ENCODE measurements at places on chromosomes 11 and 22.
A peak's percentile ranks its signal among the peaks of the same experiment; 100 is the strongest.

DNA sequence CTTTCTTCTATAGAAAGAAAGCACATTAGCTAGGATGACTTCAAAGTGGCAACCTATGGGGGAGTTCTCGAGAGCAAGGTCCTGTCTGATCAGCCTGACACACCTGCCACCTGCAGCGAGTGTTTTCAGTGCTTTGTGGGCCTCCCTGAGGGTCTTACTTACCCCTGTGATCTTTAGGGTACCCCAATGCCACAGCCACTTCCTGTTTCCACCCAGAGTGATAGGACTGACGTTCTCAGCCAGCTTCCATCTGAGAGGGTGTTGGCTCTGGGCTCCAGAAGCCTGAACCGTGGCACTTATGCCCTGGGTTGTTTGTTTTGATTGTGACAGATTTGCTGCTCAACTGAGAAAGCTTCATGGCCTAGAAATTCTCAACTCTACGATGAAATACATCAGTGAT is 21.7 kb upstream of the ANKK1 start:
- H3K4me1 ChIP-seq: no peaks in the 10 kb centered on the region
- H3K27me3 ChIP-seq: no peaks in the 10 kb centered on the region
- H3K4me3 ChIP-seq: no peak overlapping the region
- H3K36me3 ChIP-seq: peaks cover 22% of the 10 kb centered on the region
- no peak overlapping the region for H3K27ac ChIP-seq
- no peak for DNase-seq

- H3K36me3 ChIP-seq: no peaks in the 10 kb centered on the region
- DNase-seq: no peak
- H3K4me3 ChIP-seq: peak overlapping the region; percentile 75
- no peaks in the 10 kb centered on the region for H3K27me3 ChIP-seq
- peaks cover 6% of the 10 kb centered on the region for H3K4me1 ChIP-seq
- peak overlapping the region; percentile 79 for H3K27ac ChIP-seq
These were observed 3.0 kb downstream of the LRP5 start for GRCh38 chr11:68315171-68315920.

DNA sequence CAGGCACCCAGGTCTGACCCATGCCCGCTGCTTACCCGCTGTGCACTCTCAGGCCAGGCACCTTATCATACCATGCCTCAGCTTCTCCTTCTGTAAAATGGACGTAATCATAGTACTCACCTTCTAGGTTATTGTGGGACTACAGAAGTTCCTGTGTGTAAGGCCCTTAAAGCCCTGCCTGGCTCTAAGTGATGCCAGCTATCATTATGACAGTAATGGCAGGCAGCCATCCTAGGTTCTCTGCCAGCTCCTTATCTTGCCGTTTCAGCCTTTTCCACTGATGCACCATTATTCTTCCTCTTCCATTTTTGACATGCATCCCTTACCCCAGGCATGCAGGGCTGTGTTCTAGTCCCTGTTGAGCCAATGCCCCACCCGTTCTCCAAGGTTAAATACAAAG is 57.9 kb downstream of the DBX1 start:
- H3K36me3 ChIP-seq: no peaks in the 10 kb centered on the region
- DNase-seq: no peak
- H3K4me1 ChIP-seq: no peaks in the 10 kb centered on the region
- no peak overlapping the region for H3K27ac ChIP-seq
- no peak overlapping the region for H3K4me3 ChIP-seq
- no peaks in the 10 kb centered on the region for H3K27me3 ChIP-seq

DNA sequence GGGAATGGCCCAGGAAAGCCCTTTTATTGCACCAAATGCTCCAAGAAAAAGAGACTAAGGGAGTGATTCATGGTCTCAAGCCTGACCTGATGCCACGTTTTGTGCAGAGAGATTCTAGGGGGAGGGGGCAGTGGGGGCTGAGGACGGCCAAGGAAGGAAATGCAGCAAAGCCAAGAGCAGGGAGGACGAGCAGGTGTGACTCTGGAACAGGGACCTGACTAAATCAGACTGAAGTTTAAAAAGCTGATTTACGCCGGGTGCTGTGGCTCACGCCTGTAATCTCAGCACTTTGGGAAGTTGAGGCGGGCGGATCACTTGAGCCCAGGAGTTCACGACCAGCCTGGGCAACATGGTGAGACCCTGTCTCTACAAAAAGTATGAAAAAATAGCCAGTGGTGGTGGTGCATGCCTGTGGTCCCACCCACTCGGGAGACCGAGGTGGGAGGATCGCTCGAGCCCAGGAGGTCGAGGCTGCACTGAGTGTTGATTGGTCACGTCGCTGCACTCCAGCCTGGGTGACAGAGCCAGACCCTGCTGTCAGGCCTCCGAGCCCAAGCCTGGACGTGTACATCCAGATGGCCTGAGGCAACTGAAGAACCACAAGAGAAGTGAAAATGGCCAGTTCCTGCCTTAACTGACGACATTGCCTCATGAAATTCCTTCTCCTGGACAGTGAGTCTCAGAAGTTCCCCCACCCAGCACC is 10.8 kb upstream of the IFITM3 start:
- H3K36me3 ChIP-seq: no peaks in the 10 kb centered on the region
- H3K27me3 ChIP-seq: no peaks in the 10 kb centered on the region
- peaks cover 3% of the 10 kb centered on the region for H3K4me1 ChIP-seq
- no peak overlapping the region for H3K27ac ChIP-seq
- no peak for DNase-seq

- H3K27me3 ChIP-seq: no peaks in the 10 kb centered on the region
- no peak for DNase-seq
These were observed 72.8 kb upstream of the CLNS1A start for GRCh38 chr11:77710358-77710757.

DNA sequence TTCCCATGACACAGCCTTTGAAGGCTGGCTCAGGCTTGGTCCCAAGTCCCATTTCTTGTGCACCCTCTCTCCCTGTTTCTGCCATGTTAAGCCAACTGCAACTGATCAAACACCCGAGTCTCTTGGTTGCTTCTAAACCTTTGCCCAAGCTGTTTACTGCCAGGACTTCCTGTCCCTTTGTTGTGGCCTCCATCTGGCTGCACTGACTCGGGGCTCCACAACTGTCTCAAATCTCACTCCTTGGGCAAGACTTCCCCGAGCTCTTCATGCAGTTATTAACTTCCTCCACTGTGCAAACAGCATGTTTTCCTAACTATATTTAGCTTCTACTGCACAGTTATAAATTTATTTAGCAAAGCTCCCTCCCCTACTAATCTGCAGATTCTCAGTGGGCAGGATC is 4.3 kb downstream of the VPREB1 start:
- H3K27me3 ChIP-seq: no peaks in the 10 kb centered on the region
- no peak overlapping the region for H3K27ac ChIP-seq
- no peak for DNase-seq
- no peak overlapping the region for H3K4me3 ChIP-seq

- no peak for DNase-seq
- no peaks in the 10 kb centered on the region for H3K36me3 ChIP-seq
- no peak overlapping the region for H3K27ac ChIP-seq
- H3K27me3 ChIP-seq: no peaks in the 10 kb centered on the region
- H3K4me3 ChIP-seq: no peak overlapping the region
These were observed 1123.3 kb downstream of the BRD1 start for GRCh38 chr22:48704335-48704734.

GRCh38 chr11:117842131-117842941 is 17.8 kb upstream of the FXYD2 start:
- no peak overlapping the region for H3K4me3 ChIP-seq
- no peaks in the 10 kb centered on the region for H3K36me3 ChIP-seq
- DNase-seq: no peak
- H3K27ac ChIP-seq: no peak overlapping the region
- no peaks in the 10 kb centered on the region for H3K27me3 ChIP-seq

DNA sequence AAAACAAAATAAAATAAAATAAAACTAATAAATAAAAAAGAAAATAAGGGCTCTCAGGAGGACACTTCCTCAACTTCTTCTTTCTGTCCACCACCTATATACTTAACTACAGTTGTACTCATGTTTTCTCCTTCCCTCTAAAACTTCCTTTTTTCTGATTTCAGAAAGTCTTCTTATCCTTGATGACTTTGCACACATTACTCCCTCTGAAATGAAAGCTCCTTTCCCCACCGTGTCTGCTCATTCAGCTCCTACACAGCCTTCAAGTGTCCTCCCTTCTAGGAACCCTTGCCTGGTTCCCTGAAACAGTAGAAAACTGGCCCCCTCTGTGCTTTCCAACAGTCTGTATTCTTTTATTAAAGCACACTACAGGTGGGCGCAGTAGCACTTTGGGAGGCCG is 18.3 kb upstream of the DDX17 start:
- DNase-seq: no peak
- no peaks in the 10 kb centered on the region for H3K27me3 ChIP-seq
- no peak overlapping the region for H3K4me3 ChIP-seq

DNA sequence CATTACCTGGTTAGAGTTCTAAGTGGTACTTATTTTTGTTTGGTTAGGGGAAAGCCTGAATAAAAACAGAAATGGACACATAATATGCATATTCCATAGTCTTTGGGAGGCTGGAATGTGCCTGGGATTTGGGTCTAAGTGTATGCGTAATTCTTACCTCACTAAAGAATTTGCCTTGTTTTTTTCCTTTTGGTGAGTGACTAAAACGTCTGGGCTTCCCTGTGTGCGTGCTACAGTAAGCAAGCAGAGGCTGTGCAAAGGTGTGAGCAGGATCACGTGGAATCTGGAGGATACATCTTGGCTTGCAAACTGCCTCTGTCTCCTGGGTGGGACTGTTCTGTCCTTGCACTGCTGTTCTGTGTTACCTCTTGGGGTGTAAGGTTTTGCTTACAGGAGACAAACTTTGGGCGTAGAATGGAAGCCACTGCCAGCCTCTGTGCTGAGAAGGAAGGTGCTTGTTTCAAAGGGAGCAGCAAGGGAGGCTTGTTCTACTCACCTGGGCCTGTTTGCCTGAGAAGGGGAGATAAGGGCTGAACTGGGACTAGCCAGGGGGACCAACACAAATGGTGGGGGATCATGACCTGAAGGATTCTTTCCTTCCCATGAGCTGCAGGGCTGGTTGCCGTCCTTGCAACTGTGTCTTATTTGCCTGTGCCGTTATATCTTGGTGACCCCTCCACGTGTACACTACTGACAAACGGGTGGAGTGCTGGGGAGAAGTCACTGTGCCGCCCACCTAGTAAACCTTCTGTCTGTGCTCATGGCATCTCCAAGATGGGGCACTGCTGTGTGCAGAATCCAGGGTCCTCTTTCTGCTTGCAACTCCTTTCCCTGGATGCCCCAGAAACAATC is 4.5 kb downstream of the NEAT1 start:
- no peaks in the 10 kb centered on the region for H3K36me3 ChIP-seq
- peak overlapping the region; percentile 83 for H3K4me3 ChIP-seq
- H3K27ac ChIP-seq: peak overlapping the region; percentile 100
- peak; percentile 76 for DNase-seq
- H3K4me1 ChIP-seq: no peaks in the 10 kb centered on the region
- H3K27me3 ChIP-seq: no peaks in the 10 kb centered on the region

GRCh38 chr11:120482149-120482548 is 29.4 kb upstream of the GRIK4 start:
- peaks cover 5% of the 10 kb centered on the region for H3K36me3 ChIP-seq
- H3K27me3 ChIP-seq: no peaks in the 10 kb centered on the region
- no peaks in the 10 kb centered on the region for H3K4me1 ChIP-seq

GRCh38 chr11:97684486-97685439 is 1295.0 kb downstream of the JRKL start:
- H3K27me3 ChIP-seq: no peaks in the 10 kb centered on the region
- no peaks in the 10 kb centered on the region for H3K36me3 ChIP-seq
- DNase-seq: no peak
- no peak overlapping the region for H3K4me3 ChIP-seq

GRCh38 chr22:37896181-37896592 is 9.9 kb upstream of the MICALL1 start:
- H3K4me3 ChIP-seq: no peak overlapping the region
- H3K36me3 ChIP-seq: no peaks in the 10 kb centered on the region
- peak; percentile 45 for DNase-seq
- H3K27ac ChIP-seq: peak overlapping the region; percentile 66
- H3K4me1 ChIP-seq: no peaks in the 10 kb centered on the region

DNA sequence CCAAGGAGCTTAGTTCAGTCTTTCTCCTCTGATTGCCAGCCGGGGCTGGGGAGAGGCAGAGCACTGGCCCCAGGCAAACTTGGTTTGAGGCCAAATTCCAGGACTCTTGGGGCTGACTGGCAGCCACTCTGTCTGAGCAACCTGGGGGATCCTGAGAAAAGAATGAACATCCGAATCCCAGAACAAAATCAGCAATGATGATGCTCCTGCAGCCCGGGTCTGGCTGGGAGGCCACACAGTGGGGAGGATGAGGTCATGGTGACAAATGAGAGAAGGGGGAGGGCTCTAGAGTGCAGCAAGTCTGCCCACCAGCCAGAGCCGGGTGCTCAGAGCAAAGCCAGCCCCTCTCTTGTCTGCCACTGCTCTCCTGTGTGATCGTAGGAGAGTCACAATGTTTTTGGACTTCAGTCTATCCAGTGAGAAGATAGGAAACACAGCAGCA is 71.8 kb upstream of the PAX6 start:
- no peaks in the 10 kb centered on the region for H3K27me3 ChIP-seq
- H3K36me3 ChIP-seq: no peaks in the 10 kb centered on the region
- H3K4me1 ChIP-seq: no peaks in the 10 kb centered on the region
- no peak overlapping the region for H3K4me3 ChIP-seq

GRCh38 chr11:6319704-6320410 is 444 bp downstream of the CAVIN3 start:
- H3K27ac ChIP-seq: peak overlapping the region; percentile 81
- no peaks in the 10 kb centered on the region for H3K27me3 ChIP-seq
- no peaks in the 10 kb centered on the region for H3K4me1 ChIP-seq

DNA sequence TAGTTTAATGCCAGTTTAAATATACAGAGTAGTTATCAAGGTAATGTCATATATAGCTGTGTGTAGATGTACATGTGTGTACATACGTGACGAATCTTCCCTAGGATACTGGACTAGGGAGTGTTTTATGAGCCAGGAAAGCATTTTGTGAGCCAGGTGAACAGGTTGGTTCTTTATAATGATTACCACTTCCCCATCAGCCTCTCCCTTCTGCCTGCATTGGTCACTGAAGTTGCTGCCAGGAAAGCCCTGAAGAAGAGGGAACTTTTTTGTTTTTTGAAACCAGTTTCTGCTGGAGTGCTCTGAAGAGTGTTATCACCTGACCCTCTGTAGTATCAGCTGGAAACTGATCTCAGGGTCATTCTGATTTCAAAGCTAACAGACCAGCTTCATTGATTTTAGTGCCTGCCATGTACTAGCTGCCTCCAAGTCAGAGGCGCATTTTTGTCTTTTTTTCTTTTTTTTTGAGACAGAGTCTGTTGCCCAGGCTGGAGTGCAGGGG is 14.2 kb upstream of the ST14 start:
- H3K4me1 ChIP-seq: no peaks in the 10 kb centered on the region
- no peaks in the 10 kb centered on the region for H3K27me3 ChIP-seq
- no peak overlapping the region for H3K27ac ChIP-seq
- no peak for DNase-seq
- no peaks in the 10 kb centered on the region for H3K36me3 ChIP-seq

DNA sequence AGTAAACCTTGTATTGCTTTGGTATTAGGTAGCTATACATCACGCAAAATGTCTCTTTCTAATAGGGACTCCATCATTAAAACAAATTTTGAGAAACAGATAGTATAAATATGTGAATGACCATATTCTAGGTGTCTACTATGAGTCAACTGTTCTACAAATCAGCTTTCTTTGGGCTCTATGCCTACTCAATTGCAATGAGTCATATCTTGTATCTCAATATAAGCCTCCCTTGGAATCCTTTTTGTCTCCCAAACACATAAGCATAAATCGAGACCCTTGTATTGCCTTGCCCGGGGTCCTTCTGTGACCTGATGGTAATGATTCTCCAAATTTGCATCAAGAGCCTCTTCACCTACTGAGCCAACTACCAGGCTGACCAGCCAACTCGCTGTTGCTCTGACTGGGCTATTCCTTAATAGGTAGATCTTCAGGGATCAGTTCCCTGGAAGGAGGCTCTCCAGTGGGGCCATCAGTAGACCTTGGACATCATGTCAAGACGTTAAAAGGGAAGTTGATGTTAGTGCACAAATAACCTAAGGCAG is 22.2 kb downstream of the BLID start:
- DNase-seq: no peak
- H3K4me1 ChIP-seq: no peaks in the 10 kb centered on the region
- no peaks in the 10 kb centered on the region for H3K36me3 ChIP-seq
- no peak overlapping the region for H3K4me3 ChIP-seq
- H3K27me3 ChIP-seq: no peaks in the 10 kb centered on the region
